Progenitor cell of endocrine pancreas (in vitro differentiated cells): ENCODE measurements at places on chromosomes 3 and 15. TPM values are rescaled to one million over a fixed set of nuclear protein-coding genes. Genes with fewer than 3 reads are reported as not detected.

GRCh38 chr3:34011171-34012101 lies 213.0 kb downstream of the PDCD6IP start:
- no peaks in the 10 kb centered on the region for H3K36me3 ChIP-seq
- H3K27ac ChIP-seq, result peak overlapping the region; percentile 73
- no peak for DNase-seq
- peaks cover 34% of the 10 kb centered on the region for H3K27me3 ChIP-seq
- no peak overlapping the region for H3K4me3 ChIP-seq

GRCh38 chr15:92889390-92890107 lies 10.6 kb upstream of the CHD2 start:
- peaks cover 33% of the 10 kb centered on the region for H3K4me1 ChIP-seq
- H3K4me3 ChIP-seq, result no peak overlapping the region
- H3K36me3 ChIP-seq, result peaks cover 49% of the 10 kb centered on the region

The ALAS1 gene
- 29.5 and 32.2 TPM in 2 replicates for total RNA-seq

DNA sequence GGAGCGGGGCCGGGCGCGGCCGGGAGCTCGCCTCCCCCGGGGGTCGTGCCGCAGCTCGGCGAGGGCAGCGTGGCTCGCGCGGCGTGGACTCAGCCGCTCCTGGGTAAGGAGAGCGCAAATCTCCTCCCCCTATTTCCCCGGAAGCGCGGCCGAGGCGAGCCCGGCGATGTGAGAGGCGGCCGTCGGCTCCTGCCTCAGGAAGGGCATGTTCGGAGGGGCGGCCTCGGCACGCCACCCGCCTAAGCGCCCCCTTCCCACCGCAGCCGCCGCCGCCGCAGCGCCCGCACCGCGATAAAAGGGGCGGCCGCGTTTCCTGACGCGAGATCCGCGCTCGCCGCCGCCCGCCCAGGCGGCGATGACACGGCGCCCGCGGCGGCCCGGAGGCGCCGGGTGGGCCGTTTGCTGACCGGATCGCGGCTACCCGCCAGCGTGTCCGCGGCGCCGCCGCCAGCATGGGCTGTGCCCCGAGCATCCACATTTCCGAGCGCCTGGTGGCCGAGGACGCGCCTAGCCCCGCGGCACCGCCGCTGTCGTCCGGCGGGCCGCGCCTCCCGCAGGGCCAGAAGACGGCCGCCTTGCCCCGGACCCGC lies at the start of gene PDE8A:
Gene PDE8A, plus strand, starts transcription at position 146 of the 590 bp plus-strand sequence. Its CDS starts 307 bp downstream, at position 453.
- H3K4me1 ChIP-seq, result peaks cover 31% of the 10 kb centered on the region
- H3K4me3 ChIP-seq, result peak within 1 kb of the TSS; percentile 88
- H3K27ac ChIP-seq, result peak within 1 kb of the TSS; percentile 91
- peaks cover 47% of the 10 kb centered on the region for H3K27me3 ChIP-seq

The UBR1 gene
- 38.1 and 39.1 TPM in 2 replicates for total RNA-seq

DNA sequence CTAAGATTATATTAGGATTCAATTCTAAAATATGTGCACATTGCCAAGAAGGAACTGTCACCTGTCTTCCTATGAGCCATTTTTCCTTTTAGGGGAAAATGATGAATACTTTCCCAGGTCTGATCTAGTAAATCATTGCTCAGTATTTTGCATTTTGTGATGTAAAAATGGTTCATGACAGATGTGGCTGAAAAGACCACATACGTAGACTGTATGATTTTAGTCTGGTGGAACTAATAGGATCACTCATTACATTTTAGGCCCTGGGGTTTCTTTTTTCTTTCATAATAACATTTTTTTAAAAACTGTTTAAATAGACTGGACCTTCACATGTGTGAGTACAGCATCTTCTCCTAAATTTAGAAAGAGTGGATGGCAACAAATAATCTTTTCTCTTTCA lies 201.7 kb upstream of the MLF1 start:
- peaks cover 5% of the 10 kb centered on the region for H3K4me1 ChIP-seq
- peaks cover 7% of the 10 kb centered on the region for H3K36me3 ChIP-seq
- no peak overlapping the region for H3K4me3 ChIP-seq
- H3K27me3 ChIP-seq, result no peaks in the 10 kb centered on the region
- no peak for DNase-seq

The CHRFAM7A gene
- total RNA-seq, result 0.96 and 1.1 TPM in 2 replicates

GRCh38 chr15:40487816-40488682 lies 17.3 kb downstream of the CHST14 start:
- H3K27ac ChIP-seq, result no peak overlapping the region
- H3K36me3 ChIP-seq, result no peaks in the 10 kb centered on the region

- peaks cover 7% of the 10 kb centered on the region for H3K4me1 ChIP-seq
- H3K27ac ChIP-seq, result no peak overlapping the region
- H3K36me3 ChIP-seq, result peaks cover 16% of the 10 kb centered on the region
- H3K4me3 ChIP-seq, result no peak overlapping the region
Observed at GRCh38 chr3:15614958-15615357, 13.4 kb downstream of the BTD start.

DNA sequence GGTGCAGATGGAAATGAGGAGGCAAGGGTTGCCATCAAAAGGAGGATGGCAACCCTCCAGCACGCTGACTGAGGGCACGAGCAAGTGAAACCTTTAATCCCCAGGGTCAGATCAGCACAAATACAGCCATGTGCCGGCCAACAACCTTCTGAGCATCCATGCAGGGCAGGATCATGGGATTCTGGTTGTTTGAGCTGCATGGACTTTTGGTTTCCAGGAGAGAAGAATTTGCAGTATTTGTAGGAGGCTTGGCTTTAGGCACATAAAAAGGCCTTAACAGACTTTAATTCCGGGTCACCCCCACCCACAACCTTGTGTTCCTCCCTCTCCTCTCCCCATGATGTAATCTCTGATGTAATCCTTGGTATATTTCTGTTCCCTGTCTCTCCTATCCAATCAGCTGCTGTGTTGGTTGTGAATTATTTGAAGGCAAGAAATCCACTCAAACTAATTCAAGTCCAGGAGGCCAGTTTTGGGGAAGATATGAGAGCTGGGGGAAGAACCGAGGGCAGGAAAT lies 254.3 kb downstream of the SHQ1 start:
- H3K4me1 ChIP-seq, result peaks cover 62% of the 10 kb centered on the region
- H3K4me3 ChIP-seq, result no peak overlapping the region
- H3K36me3 ChIP-seq, result no peaks in the 10 kb centered on the region
- H3K27ac ChIP-seq, result no peak overlapping the region
- H3K27me3 ChIP-seq, result no peaks in the 10 kb centered on the region

GRCh38 chr3:193945143-193945542 lies 190.8 kb upstream of the HES1 start:
- no peaks in the 10 kb centered on the region for H3K4me1 ChIP-seq
- H3K27ac ChIP-seq, result no peak overlapping the region
- no peaks in the 10 kb centered on the region for H3K36me3 ChIP-seq
- no peak overlapping the region for H3K4me3 ChIP-seq
- peaks cover 24% of the 10 kb centered on the region for H3K27me3 ChIP-seq

The CLRN1 gene
- not detected in 2 replicates for total RNA-seq

GRCh38 chr3:120162400-120162799 lies 68.2 kb upstream of the GSK3B start:
- no peaks in the 10 kb centered on the region for H3K27me3 ChIP-seq
- no peak for DNase-seq
- H3K4me1 ChIP-seq, result peaks cover 28% of the 10 kb centered on the region
- H3K4me3 ChIP-seq, result no peak overlapping the region
- no peaks in the 10 kb centered on the region for H3K36me3 ChIP-seq

The ABCC5 gene
- 109 and 111 TPM in 2 replicates for total RNA-seq

GRCh38 chr3:140748903-140749302 lies 71.0 kb downstream of the TRIM42 start:
- H3K36me3 ChIP-seq, result no peaks in the 10 kb centered on the region
- no peak overlapping the region for H3K27ac ChIP-seq
- DNase-seq, result no peak
- H3K4me1 ChIP-seq, result no peaks in the 10 kb centered on the region

- no peak overlapping the region for H3K27ac ChIP-seq
- no peaks in the 10 kb centered on the region for H3K27me3 ChIP-seq
- H3K36me3 ChIP-seq, result no peaks in the 10 kb centered on the region
- peaks cover 3% of the 10 kb centered on the region for H3K4me1 ChIP-seq
- DNase-seq, result no peak
Observed at GRCh38 chr3:168470380-168470779, 374.7 kb upstream of the GOLIM4 start.

- H3K36me3 ChIP-seq, result peaks cover 6% of the 10 kb centered on the region
- peaks cover 42% of the 10 kb centered on the region for H3K4me1 ChIP-seq
- no peak for DNase-seq
- H3K27ac ChIP-seq, result peak overlapping the region; percentile 93
Observed at GRCh38 chr15:57031605-57032004, 113.2 kb downstream of the TCF12 start.

GRCh38 chr15:70870051-70870450 lies 16.1 kb upstream of the LARP6 start:
- H3K4me3 ChIP-seq, result no peak overlapping the region
- H3K27me3 ChIP-seq, result no peaks in the 10 kb centered on the region
- peaks cover 3% of the 10 kb centered on the region for H3K36me3 ChIP-seq

GRCh38 chr3:126294211-126294808 lies 62.9 kb downstream of the KLF15 start:
- no peak overlapping the region for H3K4me3 ChIP-seq
- H3K4me1 ChIP-seq, result no peaks in the 10 kb centered on the region
- H3K27ac ChIP-seq, result no peak overlapping the region
- no peaks in the 10 kb centered on the region for H3K36me3 ChIP-seq
- no peak for DNase-seq

The HHLA2 gene
- total RNA-seq, result not detected in 2 replicates

DNA sequence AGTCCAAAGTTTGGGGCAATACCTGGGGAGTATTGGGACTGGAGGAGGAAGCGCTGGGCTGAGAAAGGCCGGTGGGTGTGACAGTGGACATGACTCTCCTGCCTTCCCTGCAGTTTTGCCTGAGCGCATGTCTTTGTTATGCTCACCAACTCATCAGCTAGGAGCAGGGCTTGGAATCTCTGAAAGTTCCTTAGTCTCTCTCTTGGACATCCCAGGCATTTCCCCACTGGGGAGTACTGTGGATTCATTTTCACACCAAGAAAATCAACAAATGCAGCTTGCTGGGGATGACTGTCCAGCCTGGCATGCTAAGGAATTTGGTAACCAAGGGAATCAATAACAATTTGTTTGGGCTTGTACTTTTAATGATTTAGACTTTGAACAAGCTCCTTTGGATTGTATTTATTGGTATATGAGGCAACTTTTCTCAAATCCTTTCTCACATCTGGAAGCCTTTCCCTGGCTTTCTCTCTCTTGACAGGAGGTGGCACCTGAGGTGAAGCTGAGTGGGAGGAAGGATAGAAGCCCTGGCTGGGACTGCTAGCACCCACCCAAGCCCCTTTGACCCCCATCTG lies 48.5 kb upstream of the CHST2 start:
- DNase-seq, result no peak
- H3K27ac ChIP-seq, result no peak overlapping the region
- H3K36me3 ChIP-seq, result no peaks in the 10 kb centered on the region
- H3K4me1 ChIP-seq, result peaks cover 10% of the 10 kb centered on the region
- H3K27me3 ChIP-seq, result no peaks in the 10 kb centered on the region

- no peak overlapping the region for H3K27ac ChIP-seq
- H3K36me3 ChIP-seq, result no peaks in the 10 kb centered on the region
- DNase-seq, result no peak
- no peak overlapping the region for H3K4me3 ChIP-seq
- H3K4me1 ChIP-seq, result peaks cover 2% of the 10 kb centered on the region
Observed at GRCh38 chr3:141246224-141246957, 14.8 kb downstream of the PXYLP1 start.

GRCh38 chr3:122760453-122761271 lies 33.0 kb downstream of the HSPBAP1 start:
- H3K36me3 ChIP-seq, result no peaks in the 10 kb centered on the region
- no peak for DNase-seq
- no peaks in the 10 kb centered on the region for H3K27me3 ChIP-seq
- no peak overlapping the region for H3K4me3 ChIP-seq
- H3K27ac ChIP-seq, result peak overlapping the region; percentile 87

DNA sequence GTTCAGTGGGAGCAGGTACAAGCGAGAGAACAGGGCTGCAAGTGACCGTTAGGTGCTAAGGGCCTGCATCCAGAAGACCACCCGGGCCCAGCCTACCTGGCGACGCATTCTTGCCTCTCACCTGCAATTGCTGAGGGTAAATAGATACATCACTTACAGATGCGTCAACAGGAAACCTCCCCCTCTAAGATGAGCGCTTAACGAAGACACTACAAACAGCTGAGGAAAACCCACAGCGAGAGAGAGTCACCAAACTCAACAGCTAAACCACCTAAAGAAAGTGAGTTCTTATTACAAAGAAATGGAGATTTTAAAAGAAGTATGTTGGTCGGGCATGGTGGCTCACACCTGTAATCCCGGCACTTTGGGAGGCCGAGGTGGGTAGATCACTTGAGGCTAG lies 157.9 kb downstream of the CHSY1 start:
- no peaks in the 10 kb centered on the region for H3K36me3 ChIP-seq
- DNase-seq, result no peak
- H3K27ac ChIP-seq, result no peak overlapping the region
- peaks cover 3% of the 10 kb centered on the region for H3K27me3 ChIP-seq
- H3K4me3 ChIP-seq, result no peak overlapping the region
- H3K4me1 ChIP-seq, result no peaks in the 10 kb centered on the region

The EID1 gene
- total RNA-seq, result 133 and 143 TPM in 2 replicates

DNA sequence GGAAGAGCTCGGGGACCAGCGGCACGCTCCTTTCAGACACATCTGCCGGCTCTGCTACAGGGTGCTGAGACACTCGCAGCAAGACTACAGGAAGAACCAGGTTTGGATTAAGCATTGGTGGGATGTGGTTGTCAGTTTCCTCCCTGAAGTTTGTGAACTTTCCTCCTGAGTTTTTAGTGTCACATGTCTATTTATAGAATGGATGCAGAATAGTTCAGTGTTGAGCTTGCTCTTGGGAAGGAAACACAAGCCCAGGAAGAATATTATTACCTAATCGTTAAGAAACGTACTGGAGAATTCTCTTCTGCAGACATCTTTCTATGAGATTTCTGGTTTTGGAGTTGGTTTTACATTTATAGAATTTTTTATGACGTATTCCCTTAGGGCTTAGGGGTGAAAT lies 172.0 kb downstream of the ITPR1 start:
- no peak for DNase-seq
- H3K36me3 ChIP-seq, result peaks cover 2% of the 10 kb centered on the region
- H3K4me1 ChIP-seq, result peaks cover 10% of the 10 kb centered on the region
- no peak overlapping the region for H3K4me3 ChIP-seq
- H3K27ac ChIP-seq, result no peak overlapping the region

The C2CD4A gene
- total RNA-seq, result 0.17 and 0.20 TPM in 2 replicates

DNA sequence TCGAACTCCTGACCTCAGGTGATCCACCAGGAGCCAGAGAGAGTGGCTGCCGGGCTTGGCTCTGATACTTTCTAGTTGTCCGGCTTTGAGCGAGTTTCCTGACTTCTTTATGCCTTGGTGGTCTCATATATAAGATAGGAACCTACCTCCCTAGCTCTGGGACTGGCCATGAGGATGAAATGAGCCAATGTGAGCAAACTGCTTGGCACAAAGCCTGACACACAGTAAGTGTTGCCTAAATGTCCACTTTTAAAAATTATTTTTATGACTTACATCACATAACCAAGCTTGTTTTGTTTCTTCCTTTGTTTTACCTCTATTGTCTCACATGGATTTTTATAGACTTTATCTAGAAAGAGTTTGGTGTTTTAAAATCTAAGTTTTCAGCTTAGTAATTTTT lies 42.1 kb upstream of the CCDC174 start:
- H3K27ac ChIP-seq, result no peak overlapping the region
- H3K4me3 ChIP-seq, result no peak overlapping the region
- H3K36me3 ChIP-seq, result no peaks in the 10 kb centered on the region
- no peak for DNase-seq
- H3K27me3 ChIP-seq, result peaks cover 16% of the 10 kb centered on the region

The KBTBD13 gene
- total RNA-seq, result not detected in 2 replicates

The LYZL4 gene
- total RNA-seq, result not detected in 2 replicates

The KNL1 gene
- total RNA-seq, result 11.7 and 12.1 TPM in 2 replicates
